ENCODE measurements at places on chromosomes 5 and 9.

- no peak for DNase-seq
Observed at GRCh38 chr5:111582993-111583601, 70.8 kb upstream of the STARD4 start.

- no peak for DNase-seq
Observed at GRCh38 chr5:151562019-151562707, 29.0 kb downstream of the FAT2 start.

GRCh38 chr9:129781981-129782380 lies 21.0 kb upstream of the TOR1B start:
- DNase-seq: no peak

DNA sequence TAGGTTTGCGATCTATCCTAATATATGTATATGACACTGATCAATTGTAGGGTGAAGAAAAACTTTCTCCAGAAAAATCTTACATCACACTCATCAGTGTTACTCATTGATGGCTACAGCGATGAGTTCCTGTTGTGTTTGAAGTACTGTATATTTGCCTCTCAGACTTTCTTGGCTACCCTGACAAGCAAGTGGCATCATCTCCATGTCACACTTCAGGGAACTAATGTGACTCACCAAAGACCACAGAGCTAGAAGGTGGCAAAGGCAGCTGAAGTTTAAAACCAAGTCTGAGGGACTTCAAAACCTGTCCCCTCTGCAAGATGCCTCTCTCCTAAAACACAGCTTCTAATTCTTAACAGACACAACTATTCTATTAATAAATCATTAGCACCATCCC lies 451.4 kb downstream of the CTNND2 start:
- no peak for DNase-seq

DNA sequence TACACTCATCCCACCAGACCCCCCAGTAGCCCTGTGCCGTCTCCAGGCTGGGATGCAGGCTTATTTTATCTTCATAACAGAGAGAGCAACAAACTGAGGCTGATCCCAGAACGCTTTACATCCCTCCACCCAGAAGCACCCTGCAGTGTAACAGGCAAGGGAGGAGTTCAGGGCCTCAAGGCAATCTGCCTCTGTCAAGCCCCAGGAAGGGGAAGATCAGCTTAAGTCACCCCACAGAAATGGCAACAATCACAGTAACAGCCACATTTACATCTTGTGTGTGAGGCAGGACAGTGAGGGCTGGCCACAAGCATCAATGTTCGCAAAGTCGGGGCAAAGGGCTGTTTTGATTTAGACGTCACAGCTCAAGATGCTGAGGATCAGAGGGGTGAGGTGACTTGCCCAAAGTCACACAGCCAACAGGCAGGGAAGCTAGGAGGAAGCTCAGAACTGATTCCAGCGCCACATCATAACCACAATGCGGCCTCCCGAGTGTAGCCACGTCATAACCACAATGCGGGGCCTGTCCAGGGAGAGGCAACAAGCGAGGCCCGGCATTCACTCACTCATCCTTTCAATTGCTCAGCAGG lies 14.4 kb downstream of the STK10 start:
- DNase-seq: peak; percentile 22

- no peak for DNase-seq
Observed at GRCh38 chr9:134056483-134057306, 11.1 kb downstream of the BRD3 start.

GRCh38 chr5:76715736-76716455 lies at the start of gene F2R:
TSS of gene F2R (plus strand) at chr5:76716126. CDS start at chr5:76716308, 182 bp downstream.
- peak; percentile 6 for DNase-seq

DNA sequence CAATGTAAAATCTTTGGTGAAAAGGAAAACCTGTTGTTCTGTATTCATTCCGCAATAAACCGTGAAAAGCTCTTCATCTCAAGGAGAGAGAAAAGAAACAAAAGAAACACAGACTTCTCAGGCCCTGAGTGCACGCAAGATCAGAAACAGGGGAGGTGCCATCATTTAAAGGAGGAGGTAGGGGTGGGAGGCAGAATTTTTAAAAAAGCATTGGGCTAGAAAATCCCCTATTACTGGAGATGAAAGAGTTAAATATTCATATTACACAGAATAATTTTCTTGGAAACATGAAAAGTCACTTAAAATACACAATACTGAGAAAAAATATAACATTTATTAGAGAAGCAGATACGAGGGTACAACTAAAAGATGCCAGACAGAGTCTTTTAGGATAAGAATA lies 56.3 kb downstream of the USP20 start:
- DNase-seq: no peak

GRCh38 chr5:155148694-155149093 lies 135.1 kb downstream of the KIF4B start:
- no peak for DNase-seq

- no peak for DNase-seq
Observed at GRCh38 chr5:139636975-139637408, 11.2 kb upstream of the CXXC5 start.

DNA sequence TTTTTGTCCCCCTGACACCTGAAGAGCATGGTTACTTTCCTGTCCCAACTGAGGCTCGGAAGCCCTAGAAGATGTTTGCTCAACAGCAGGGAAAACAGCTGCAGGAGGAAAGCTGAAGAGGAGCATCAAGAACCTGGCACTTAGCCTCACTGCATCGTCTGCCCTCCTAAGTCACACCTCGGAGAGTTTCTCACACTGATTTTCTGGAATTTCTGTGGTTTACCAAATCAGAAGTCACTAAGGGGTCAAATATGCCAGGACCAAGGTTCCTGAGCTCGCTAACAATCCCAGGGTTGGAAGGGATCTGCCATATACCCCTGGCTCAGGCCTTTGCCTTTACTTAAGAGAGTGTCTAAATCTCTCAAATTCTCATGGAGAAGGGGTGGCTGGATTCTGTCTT lies 5.3 kb downstream of the IL12B start:
- DNase-seq: no peak

- DNase-seq: no peak
Observed at GRCh38 chr9:95074632-95075031, 242.9 kb downstream of the FANCC start.

DNA sequence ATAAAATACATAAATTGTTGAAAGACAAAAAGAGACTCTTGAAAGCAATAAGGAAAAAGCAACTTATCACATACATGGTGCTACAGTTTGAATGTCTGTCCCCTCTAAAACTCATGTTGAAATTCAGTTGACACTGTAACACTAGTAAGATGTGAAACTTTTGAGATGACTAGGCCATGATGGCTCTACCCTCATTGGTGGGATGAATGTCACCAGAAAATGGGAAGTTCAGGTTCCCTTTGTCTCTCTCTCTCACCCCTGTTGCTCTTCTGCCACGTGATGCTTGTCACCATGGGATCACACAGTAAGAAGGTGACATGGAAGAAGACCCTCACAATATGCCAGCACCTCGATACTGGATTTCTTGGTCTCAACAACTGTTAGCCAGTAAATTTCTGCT lies 50.3 kb upstream of the SPTLC1 start:
- DNase-seq: no peak

GRCh38 chr5:80754900-80755299 lies 100.1 kb upstream of the DHFR start:
- no peak for DNase-seq

GRCh38 chr5:178445534-178445933 lies 144.7 kb downstream of the COL23A1 start:
- DNase-seq: no peak

- DNase-seq: no peak
Observed at GRCh38 chr9:118367383-118367782, 663.2 kb downstream of the TLR4 start.

GRCh38 chr5:73701566-73701965 lies 75.6 kb downstream of the ARHGEF28 start:
- no peak for DNase-seq

DNA sequence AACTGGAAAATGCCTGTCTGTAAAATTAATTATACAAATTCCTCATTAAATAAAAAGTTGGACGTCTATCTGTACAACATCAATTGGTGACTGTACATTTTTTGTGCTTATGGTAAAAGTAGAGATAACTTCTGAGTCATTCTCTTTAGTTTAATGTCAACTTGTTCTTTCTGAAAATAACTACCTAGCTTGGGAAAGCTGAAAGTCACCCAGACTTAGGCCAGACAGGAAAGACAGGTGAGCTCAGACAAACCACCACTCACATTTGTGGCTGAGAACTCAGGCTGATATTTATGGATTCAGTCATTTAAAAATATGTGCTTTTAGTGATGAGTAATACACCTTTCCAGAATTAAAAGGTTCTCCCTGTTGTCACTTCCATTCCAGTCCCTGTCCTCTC lies 31.9 kb upstream of the ENTREP1 start:
- no peak for DNase-seq

DNA sequence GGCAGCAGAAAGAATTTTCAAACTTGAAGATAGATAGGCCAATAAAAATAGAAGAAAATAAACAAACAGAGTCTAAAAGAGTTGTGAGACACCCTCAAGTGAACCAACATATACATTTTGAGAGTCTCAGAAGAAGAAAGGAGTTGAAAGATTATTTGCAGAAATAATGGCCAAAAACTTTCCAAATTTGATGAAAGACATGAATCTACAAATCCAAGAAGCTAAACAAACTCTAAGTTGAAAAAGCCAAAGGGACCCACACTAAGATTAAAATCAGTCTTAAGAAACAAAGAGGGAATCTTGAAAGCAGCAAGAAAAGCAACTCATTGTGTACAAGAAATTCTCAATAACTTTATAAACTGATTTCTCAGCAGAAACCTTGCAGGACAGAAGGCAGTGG lies 137.0 kb downstream of the SAXO1 start:
- no peak for DNase-seq

All from activated naive CD4-positive, alpha-beta T cell (primary cell).